ENCODE measurements at places on chromosomes 12 and 14.

DNA sequence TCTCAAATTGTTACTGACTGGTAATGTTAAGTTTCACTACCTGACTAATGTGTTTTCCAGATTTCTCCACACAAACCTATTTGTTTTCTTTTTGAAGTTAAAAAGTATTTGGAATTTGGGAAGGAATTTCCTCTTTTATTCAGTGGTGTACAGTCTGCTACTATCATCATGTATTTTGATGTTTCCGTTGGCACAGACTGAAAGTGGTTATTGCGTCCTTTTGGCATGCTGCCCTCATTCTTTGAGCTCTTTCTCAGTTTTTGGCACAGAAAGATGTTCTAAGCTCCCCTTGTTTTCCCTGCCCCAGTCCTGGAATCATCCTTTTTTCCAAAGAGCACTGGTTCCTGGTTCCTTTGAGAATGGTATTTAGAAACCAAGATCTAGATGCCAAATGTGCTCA lies 31.4 kb upstream of the RTRAF start:
- no peak for DNase-seq

DNA sequence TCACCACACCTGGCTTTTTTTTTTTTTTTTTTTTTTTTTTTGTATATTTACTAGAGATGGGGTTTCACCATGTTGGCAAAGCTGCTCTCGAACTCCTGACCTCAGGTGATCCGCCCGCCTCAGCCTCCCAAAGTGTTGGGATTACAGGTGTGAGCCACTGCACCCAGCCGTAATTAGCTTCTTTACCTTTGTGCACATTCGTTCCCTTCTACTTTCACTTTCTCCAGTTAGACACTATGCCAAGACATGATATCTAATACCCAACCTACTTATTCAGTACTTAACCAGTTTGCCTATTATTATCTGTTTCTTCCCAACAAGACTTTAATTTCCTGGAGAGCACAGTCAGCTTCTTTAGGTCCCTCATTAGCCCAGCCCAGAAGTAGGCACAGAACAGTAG lies 5.3 kb downstream of the STYK1 start:
- no peak for DNase-seq

GRCh38 chr12:67042697-67043131 lies 226.4 kb upstream of the CAND1 start:
- no peak for DNase-seq

- DNase-seq = no peak
Observed at GRCh38 chr12:19641235-19642080, 202.2 kb downstream of the AEBP2 start.

GRCh38 chr12:41724216-41724615 lies 420.5 kb downstream of the GXYLT1 start:
- DNase-seq = no peak

DNA sequence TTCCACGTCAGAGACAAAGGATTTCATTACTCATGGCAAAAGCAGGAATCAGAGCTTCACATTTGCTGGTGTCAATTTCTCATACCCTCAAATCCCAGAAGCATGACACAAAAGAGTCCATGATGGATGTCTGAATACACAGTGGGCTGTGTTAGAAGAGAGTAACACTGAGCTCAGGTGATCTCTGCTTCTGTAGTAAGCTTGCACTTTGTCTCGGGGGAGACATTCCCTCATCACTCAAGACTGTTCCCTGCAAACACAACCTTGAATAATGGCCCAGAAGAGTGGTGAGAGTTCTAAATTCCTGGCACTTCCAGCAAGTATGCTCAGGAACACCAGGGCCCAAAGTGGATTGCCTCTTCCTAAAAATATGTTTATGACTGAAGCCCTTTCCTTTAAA lies 1787.2 kb upstream of the SEL1L start:
- DNase-seq = no peak

DNA sequence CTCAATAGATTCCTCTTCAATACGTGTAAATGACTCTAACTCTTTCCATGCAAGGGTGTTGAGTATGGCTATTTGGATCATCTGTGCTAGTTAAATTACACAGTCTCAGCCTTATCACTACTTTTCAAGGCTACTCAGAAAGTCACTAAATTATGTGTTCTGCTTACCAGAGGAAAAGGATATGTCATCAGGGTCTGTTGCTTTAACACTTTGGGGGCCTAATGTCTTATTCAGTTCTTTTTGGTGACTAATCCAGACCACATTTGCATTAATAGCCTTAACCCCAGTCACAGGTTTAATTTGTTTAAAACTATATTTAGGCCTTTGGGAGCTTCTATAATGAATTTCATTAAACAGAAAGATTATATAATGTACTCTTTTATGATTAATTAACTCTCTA lies 649.3 kb downstream of the RPS29 start:
- DNase-seq = no peak

DNA sequence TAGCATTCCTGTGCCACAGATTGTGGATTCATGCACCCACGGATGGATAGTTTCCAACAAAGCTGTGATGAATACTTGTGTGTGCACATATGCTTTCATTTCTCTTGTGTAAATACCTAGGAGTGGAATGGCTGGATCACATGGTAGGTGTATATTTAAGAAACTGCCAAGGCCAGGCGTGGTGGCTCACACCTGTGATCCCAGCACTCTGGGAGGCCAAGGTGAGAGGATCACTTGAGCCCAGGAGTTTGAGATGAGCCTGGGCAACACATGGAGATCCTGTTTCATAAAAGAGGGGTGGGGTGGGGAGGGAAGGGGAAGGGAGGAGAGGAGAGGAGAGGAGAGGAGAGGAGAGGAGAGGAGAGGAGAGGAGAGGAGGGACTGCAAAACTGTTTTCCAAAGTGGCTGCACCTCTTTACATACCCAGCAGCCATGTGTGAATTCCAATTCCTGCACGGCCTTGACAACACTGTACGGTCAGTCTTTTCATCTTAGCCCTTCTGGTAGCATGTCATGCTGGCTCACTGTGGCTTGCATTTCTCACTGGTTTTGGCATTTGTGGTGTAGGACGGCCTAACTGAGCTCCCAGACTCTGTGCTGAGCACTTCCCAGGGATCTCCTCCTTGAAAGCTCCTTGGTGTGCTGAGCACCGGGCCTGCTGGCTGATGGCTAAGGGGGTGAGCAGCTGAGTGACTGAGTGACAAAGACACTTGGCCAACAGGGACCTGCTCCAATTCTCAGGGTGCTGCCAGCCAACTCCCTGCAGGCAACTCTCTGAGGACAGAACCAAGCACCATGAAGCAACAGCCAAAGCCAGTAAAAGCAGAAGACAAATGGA lies 27.9 kb downstream of the SYNE3 start:
- DNase-seq = no peak

GRCh38 chr12:131795690-131796410 lies 32.3 kb upstream of the MMP17 start:
- DNase-seq = no peak

GRCh38 chr14:65282896-65283253 lies 129.7 kb upstream of the FUT8 start:
- no peak for DNase-seq

- no peak for DNase-seq
Observed at GRCh38 chr12:98983647-98984046, 338.6 kb downstream of the APAF1 start.

- DNase-seq = no peak
Observed at GRCh38 chr14:104436741-104437701, 142.5 kb upstream of the C14orf180 start.

DNA sequence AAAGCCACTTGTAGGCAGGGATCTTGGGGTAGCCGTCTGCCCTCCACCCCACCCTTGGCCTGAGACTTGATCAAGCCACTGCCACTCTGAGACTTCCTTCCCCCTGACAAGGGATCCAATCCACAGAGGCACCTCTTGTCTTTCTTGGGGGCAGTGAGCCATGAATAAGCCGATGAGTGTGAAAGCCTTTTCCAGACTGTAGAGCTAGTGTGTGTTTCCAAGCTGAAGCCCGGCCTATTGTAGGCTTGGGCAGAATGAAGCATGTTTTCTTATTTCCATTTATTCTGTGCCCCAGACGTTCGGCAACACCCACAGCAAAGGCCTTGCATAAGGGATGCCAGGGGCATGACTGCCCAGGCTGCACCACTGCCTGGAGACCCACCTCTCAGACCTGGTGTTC lies 991.6 kb downstream of the BCL11B start:
- DNase-seq = no peak

- no peak for DNase-seq
Observed at GRCh38 chr14:60092526-60092920, 800 bp downstream of the PCNX4 start.

DNA sequence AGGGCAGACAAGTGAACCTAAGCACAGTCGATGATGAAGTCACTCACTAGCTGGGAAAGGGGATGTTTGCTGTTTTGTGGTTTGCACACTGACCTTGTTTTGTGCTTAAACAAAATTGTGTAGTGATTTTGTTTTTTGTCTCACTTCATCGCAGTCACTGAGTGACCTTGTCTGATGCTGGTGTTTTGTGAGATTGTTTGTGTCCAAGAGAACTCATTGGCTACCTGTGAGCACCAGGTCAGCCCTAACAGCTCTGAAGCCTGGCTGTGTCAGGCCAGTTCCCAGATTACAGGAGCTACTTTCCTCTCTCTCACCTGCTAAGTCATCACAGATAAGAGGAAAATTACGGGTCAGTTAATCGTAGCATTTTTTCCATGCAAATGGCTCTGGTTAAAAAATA lies 3.9 kb upstream of the ESYT1 start:
- DNase-seq = no peak

- DNase-seq = peak; percentile 10
Observed at GRCh38 chr12:52155048-52155868, 36.6 kb downstream of the KRT80 start.

DNA sequence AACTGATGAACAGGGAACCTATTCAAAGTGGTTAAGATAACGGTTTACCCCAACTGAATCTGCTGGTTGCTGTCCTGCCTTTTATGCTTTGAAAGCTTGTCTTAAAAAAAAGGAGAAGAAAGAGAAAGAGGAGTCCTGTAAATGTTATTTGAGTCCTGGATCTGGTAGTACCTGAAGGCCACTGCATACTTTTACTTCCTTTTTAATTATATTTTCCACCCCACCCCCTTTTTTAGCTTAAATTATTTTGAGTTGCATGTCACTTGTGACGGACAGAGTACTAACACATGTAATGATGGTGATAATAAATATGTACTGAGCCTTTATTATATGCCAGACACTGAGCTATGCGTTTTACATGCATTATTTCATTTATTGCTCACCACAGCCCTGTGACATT lies 2.5 kb upstream of the AMIGO2 start:
- no peak for DNase-seq

DNA sequence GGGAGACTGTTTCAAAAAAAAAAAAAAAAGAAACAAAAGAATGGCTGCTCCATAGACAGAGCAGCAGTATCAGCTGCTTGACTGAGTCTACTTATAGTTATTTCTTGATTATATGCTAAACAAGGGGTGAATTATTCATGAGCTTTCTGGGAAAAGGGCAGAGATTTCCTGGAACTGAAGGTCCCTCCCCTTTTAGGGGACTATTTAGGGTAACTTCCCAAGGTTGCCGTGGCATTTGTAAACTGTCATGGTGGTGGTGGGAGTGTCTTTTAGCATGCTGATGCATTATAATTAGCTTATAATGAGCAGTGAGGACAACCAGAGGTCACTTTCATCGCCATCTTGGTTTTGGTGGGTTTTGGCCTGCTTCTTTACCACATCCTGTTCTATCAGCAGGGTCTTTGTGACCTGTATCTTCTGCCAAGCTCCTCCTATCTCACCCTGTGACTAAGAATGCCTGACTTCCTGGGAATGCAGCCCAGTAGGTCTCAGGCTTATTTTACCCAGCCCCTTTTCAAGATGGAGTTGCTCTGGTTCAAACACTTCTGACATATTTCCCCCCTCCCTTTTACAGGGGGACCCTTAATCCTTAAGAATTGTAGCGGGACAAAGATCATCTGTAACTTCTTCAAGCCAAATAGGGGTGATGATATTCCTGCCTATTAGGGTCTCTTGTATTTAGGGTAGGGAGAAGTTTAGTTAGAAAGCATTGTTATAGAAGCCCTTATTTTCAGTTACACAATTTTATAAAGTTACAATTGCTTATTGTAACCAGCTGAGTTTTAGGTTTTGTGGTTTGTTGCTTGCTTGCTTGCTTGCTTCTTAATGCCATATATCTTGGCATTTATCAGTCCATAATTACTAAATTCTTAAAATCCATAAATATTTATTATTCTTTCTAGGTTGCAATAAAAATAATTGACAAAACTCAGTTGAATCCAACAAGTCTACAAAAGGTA lies 42.5 kb downstream of the MARK3 start:
- DNase-seq = no peak

GRCh38 chr14:38208618-38209562 lies 1.2 kb downstream of the SSTR1 start:
- no peak for DNase-seq

- DNase-seq = no peak
Observed at GRCh38 chr14:52741865-52742264, 11.9 kb downstream of the STYX start.

- no peak for DNase-seq
Observed at GRCh38 chr12:92340441-92341064, 194.9 kb upstream of the BTG1 start.

- DNase-seq = no peak
Observed at GRCh38 chr12:108394196-108394595, 55.1 kb upstream of the CMKLR1 start.

DNA sequence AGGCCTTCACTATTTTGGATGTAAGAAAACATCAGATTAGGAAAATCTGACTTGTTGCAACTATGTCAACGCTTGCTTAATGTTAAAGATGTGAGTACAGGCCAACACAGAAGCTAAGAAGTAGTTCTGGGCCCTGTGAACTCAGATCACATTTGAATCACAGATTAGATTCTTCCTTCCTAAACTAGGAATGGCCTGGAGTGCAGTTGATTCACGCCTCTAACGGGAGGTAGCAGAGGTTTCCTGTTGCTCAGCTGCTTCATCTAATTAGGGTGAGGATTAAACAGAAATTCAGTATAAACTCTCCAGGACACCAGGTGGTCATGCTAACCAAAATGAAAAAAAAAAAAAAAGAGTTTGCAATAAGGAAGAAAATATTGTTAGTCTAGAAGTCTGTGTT lies 314.3 kb downstream of the TRHDE start:
- no peak for DNase-seq

- no peak for DNase-seq
Observed at GRCh38 chr12:52402377-52402776, 3.8 kb downstream of the KRT82 start.

GRCh38 chr14:24713404-24713803 lies 79.4 kb upstream of the GZMB start:
- no peak for DNase-seq

GRCh38 chr12:105745811-105746210 lies 392.9 kb downstream of the NUAK1 start:
- no peak for DNase-seq

DNA sequence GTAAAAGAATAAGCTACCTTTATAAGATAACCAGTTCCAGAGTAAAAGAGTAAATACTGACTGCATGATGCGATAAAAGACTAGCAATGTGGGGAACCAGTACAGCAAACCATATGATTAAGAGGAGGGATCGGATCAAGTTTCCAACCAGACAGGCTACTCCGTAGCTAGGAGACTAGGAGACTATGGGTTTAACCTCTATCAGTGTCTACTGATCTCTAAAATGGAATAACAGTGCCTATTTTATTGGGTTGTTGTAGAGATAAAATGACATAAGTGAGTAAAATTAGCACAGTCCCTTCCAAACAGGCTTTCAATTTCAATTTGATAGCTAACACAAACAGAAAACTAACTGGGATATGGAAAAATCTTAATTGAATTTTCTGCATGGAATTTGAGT lies 76.0 kb downstream of the PAWR start:
- no peak for DNase-seq

- no peak for DNase-seq
Observed at GRCh38 chr12:77248036-77248435, 182.7 kb upstream of the E2F7 start.

All from stimulated activated CD8-positive, alpha-beta memory T cell treated with anti-CD3 and anti-CD28 coated beads, Interleukin-4, amount 100 ng/mL, for 1 hour (primary cell).